ENCODE measurements at places on chromosomes 5 and 9. TPM values are rescaled to one million over a fixed set of nuclear protein-coding genes. Genes with fewer than 3 reads are reported as not detected.
A peak's percentile ranks its signal among the peaks of the same experiment; 100 is the strongest.

- no peaks in the 10 kb centered on the region for H3K36me3 ChIP-seq
- no peak overlapping the region for H3K4me3 ChIP-seq
- no peak overlapping the region for H3K27ac ChIP-seq
- DNase-seq = no peak
- H3K27me3 ChIP-seq = no peaks in the 10 kb centered on the region
Observed at GRCh38 chr5:42812620-42813019, 928 bp upstream of the SELENOP start.

GRCh38 chr9:127144670-127145445, 22.4 kb upstream of the ANGPTL2 start:
- H3K27me3 ChIP-seq = no peaks in the 10 kb centered on the region
- H3K4me3 ChIP-seq = no peak overlapping the region
- no peaks in the 10 kb centered on the region for H3K4me1 ChIP-seq
- H3K36me3 ChIP-seq = no peaks in the 10 kb centered on the region

- H3K4me3 ChIP-seq = no peak overlapping the region
- H3K27me3 ChIP-seq = peaks cover 66% of the 10 kb centered on the region
- DNase-seq = no peak
- H3K36me3 ChIP-seq = no peaks in the 10 kb centered on the region
Observed at GRCh38 chr5:178337334-178337741, 104.7 kb upstream of the PHYKPL start.

DNA sequence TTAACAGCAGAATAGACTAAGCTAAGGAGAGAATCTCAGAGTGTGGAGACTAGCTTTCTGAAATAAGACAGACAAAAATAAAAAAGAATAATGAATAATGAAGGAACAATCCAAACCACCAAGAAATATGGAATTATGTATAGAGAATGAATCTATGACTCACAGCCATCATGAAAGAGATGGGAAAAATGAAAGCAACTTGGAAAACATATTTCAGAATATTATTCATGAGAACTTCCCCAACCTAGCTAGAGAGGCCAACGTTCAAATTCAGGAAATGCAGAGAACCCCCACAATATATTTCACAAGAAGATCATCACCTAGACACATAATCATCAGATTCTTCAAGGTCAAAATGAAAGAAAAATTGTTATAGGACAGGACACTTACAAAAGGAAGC, 349.0 kb upstream of the MPDZ start:
- no peaks in the 10 kb centered on the region for H3K4me1 ChIP-seq
- H3K4me3 ChIP-seq = no peak overlapping the region
- H3K27me3 ChIP-seq = no peaks in the 10 kb centered on the region

DNA sequence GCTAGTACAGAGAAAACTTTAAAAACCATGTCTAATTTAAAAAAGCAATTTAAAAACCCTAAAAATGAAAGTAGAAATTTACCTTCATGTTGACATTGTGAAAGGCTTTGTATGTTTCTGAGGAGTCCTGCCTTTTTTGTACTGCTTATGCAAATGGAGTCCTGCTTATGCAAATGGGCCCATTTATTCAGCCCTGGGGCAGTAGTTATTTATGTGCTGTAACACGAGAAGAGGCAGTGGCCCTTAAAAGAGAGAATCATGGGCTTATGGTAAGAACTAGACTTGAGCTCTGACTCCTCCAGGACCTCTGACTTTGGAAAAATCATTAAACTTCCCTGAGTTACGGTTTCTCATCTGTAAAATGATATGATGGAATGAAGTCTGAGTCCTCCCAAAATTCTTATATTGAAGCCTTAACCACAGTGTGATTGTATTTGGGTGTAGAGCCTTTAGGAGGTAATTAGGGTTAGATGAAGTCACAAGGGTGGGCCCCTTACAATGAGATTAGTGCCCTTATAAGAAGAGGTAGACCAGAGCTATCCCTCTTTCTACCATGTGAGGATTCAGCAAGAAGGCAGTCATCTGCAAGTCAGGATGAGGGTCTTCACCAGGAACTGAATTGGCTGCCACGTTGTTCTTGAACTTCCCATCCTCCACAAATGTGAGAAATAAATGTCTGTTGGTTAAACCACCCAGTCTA, 447.8 kb upstream of the CD180 start:
- H3K36me3 ChIP-seq = no peaks in the 10 kb centered on the region
- no peak for DNase-seq
- H3K4me3 ChIP-seq = no peak overlapping the region
- no peak overlapping the region for H3K27ac ChIP-seq
- H3K27me3 ChIP-seq = peaks cover 44% of the 10 kb centered on the region

DNA sequence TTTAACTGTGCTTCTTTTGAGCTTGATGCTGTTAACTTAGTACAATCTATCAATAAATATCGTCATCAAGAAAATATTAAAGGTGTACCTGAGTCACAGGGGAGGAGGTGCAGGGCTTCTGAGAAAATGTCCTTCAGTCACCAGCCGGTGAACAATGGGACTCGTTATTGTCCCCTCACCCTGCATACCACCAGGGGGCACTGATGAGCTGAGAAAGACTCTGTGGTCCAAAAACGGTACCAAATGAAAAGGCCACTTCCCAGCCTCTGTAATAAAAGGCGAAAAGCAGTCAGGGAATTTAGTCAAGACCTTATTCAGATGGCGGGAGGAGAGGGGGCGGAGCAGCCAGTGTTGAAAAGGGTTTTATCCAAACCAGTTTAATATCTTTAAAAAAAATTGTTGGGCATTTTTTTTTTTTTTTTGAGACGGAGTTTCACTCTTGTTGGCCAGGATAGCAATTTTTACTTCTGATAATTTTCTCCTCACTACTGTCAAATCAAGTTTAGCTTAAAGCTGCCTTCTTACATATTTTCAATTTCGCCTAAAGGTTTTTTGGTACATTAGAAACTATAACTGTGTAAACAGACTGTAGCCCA, 271.9 kb upstream of the ADAMTS16 start:
- peaks cover 42% of the 10 kb centered on the region for H3K27me3 ChIP-seq
- no peaks in the 10 kb centered on the region for H3K4me1 ChIP-seq
- no peak overlapping the region for H3K27ac ChIP-seq
- no peaks in the 10 kb centered on the region for H3K36me3 ChIP-seq
- peak; percentile 75 for DNase-seq

DNA sequence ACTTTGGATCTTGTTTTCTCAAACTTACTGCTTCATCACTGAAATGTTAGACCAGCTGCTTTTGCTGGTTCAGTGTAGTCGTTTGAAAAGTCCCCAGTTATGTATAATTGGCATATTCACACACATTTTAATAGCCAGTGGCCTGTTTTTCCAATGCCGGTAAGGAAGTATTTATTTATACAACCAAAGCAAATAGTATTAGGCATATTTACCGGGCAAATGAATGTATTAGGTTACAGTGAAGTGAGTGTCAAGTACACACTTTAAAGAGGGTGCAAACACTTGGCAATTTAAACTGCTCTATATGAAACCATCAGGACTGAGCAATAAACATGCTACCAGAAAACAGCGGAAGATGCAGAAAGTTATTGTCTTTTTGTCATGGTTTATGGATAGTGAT, 242.9 kb downstream of the MCTP1 start:
- H3K27me3 ChIP-seq = no peaks in the 10 kb centered on the region
- H3K4me1 ChIP-seq = peaks cover 18% of the 10 kb centered on the region
- H3K36me3 ChIP-seq = no peaks in the 10 kb centered on the region
- peak; percentile 4 for DNase-seq

DNA sequence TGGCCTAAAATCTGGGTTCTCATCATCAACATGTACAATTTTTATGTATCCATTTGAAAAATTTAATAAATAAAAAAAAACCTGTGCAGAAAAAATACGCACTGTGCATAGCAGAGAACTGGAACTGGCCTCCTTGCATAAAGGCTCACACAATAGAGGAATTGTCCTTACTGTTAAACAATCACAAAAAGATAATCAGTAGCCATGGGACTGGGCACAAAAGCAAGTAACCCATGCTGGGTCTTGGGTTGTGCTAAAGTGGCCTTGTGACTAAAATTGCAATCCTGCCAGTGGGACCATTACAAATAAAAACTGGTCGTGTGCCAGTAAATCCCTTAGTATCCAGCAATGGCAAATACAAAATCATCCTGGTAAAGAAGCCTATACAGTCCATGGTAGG, 1646.6 kb downstream of the MAT2B start:
- no peak for DNase-seq
- H3K27me3 ChIP-seq = no peaks in the 10 kb centered on the region
- H3K4me1 ChIP-seq = no peaks in the 10 kb centered on the region
- no peaks in the 10 kb centered on the region for H3K36me3 ChIP-seq

- 0 out of 2 replicates have a peak, but pooled peaks cover 11% of the 10 kb centered on the region for H3K27me3 ChIP-seq
- no peak overlapping the region for H3K27ac ChIP-seq
- no peak overlapping the region for H3K4me3 ChIP-seq
Observed at GRCh38 chr9:85466834-85467233, 274.9 kb downstream of the AGTPBP1 start.

DNA sequence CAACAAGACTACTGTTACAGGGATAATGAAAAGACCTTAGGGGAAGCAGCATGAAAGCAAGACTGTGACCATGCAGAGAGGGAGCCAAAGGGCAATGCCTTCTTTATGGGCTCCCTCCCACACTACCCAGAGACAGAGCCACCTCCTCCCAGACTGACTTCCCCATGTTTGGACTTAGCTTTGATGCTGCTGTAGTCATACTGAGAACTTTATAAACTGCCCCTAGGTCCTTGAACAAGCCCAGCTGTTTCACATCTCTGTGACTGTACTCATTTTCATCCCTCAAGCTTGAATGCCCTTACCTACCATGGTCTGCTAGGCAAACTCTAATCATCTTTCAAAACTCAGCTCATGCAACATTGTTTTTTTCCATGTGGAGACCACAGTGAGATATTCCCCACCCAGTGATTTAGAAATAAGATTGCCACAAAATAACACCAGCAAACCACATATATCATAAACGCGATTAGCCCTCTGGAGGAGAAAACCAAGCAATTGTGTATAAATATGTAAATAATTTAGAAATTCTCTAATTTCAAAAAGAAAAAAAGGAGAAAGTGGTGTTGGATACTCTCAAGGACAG, 23.4 kb upstream of the FAM169A start:
- no peaks in the 10 kb centered on the region for H3K4me1 ChIP-seq
- no peak overlapping the region for H3K4me3 ChIP-seq
- H3K36me3 ChIP-seq = no peaks in the 10 kb centered on the region
- H3K27me3 ChIP-seq = no peaks in the 10 kb centered on the region

DNA sequence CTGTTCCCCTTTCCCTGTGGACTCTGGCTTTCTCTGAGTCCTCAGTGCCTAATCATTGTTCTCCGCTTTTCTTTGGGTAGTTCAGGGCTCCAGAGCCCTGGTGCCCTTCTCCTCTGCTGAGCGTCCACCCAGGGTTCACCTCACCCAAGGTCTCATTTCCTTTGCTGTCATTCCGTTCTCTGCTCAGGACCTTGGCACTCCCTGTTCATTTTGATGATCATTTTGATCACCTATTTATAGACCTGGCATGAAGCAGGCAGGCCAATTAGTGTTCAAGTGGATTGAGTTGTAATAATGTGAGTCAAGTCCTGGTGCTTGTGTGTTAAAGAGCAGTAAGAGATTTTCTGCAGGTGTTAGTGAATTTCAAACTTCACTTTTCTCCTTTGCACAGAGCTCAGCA, 3.6 kb downstream of the TRIO start:
- peaks cover 51% of the 10 kb centered on the region for H3K4me1 ChIP-seq
- H3K36me3 ChIP-seq = peaks cover 12% of the 10 kb centered on the region
- peak overlapping the region; percentile 2 for H3K27ac ChIP-seq
- peak; percentile 29 for DNase-seq
- peak overlapping the region; percentile 98 for H3K4me3 ChIP-seq

DNA sequence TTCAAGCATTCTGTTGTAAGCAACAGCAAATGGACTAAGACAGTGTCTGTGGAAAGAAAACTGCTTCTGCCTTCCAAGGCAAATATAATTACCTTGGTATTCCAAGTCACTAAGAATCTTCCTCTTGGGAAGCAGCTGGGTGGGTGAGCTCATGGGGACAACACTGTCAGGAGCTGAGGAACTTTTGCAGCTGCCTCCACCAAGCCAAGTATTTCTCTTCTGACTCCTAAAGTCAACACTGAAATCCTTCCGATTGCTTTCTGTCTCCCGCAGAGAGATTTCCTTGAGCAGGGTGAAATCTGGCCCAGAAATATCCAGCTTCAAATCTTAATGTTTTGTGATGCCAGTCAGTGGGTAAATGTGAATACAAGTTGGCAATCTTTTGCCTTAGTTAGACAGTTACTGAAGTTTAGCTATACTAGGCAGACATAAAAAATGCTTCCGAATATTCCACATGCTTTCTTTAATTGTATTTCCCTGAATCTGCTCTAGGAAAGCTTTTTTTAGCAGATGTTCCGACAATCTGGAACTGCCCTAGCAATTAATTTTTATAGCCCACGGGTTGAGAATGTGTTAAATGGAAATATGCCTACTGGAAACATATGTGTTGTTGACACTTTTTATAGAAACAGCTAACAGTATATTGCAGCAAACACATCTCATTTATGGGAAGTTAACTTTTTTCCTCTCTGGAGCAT, 369.9 kb upstream of the DAB2 start:
- no peaks in the 10 kb centered on the region for H3K4me1 ChIP-seq
- no peaks in the 10 kb centered on the region for H3K27me3 ChIP-seq
- no peaks in the 10 kb centered on the region for H3K36me3 ChIP-seq
- H3K4me3 ChIP-seq = no peak overlapping the region

- no peak overlapping the region for H3K27ac ChIP-seq
- H3K4me1 ChIP-seq = no peaks in the 10 kb centered on the region
- H3K27me3 ChIP-seq = no peaks in the 10 kb centered on the region
- no peak overlapping the region for H3K4me3 ChIP-seq
- no peak for DNase-seq
Observed at GRCh38 chr5:177319913-177320588, 8.4 kb upstream of the MXD3 start.

- no peaks in the 10 kb centered on the region for H3K27me3 ChIP-seq
- H3K4me1 ChIP-seq = no peaks in the 10 kb centered on the region
- no peak overlapping the region for H3K27ac ChIP-seq
- no peak for DNase-seq
Observed at GRCh38 chr9:89466451-89467277, 31.2 kb downstream of the SEMA4D start.

DNA sequence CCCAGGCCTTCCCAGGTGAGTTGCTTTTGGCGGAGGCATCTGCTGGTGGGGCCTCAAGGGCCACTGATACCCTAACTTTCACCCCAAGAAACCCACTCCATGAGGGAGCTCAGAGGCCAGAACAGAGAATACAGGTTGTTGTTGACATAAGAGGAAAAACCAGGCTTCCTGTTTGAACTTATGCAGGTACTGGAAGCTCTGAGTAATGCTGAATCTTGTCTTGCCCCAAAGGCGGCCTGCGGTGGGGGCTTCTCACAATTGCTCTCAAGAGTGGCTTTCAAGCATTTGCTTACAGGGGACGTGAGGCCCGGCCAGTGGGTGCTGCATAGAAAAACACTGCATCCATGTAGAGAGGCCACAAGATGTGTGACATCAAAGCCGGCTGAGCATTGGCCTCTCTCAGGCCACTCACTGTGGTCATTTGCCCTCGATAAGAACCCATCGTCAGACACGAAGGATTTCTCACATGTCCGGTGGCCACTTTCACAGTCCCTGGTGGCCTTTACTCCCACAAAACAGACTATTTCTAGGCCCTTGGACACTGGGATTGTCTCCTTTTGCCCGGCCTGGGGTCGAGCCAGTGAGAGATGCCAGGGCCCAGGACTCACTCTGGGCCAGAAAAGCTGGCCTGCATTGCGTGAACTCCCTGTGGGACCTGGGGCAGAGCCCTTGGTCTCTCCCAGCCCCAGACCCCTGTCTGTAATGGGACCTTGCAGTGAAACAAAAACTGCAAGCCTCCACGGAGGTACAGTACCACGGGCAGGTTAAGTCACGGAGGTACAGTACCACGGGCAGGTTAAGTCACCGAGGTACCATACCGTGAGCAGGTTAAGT, 34.5 kb upstream of the TCF7 start:
- no peak for DNase-seq
- H3K27ac ChIP-seq = no peak overlapping the region
- H3K4me3 ChIP-seq = no peak overlapping the region
- no peaks in the 10 kb centered on the region for H3K4me1 ChIP-seq
- H3K27me3 ChIP-seq = no peaks in the 10 kb centered on the region

Gene SNX18
- 14.3 TPM for total RNA-seq

Gene CNTFR
- not detected for total RNA-seq

Gene SLC6A19
- not detected for total RNA-seq

Gene SH3RF2
- 6.2 TPM for total RNA-seq
